ENCODE measurements at places on chromosomes 2 and 18. TPM values are rescaled to one million over a fixed set of nuclear protein-coding genes. Genes with fewer than 3 reads are reported as not detected.

NEURL3 gene
- total RNA-seq: 0.25 TPM

MTERF4 gene
- total RNA-seq: 36.6 TPM

LYPD6B gene
- not detected for total RNA-seq

NXPH2 gene
- not detected for total RNA-seq

EVA1A gene
- total RNA-seq: 0.43 TPM

ASXL3 gene
- total RNA-seq: not detected

SERPINB3 gene
- total RNA-seq: not detected

SERPINB11 gene
- total RNA-seq: not detected

DLX1 gene
- total RNA-seq: not detected

TUBB8B gene
- not detected for total RNA-seq

ZBTB7C gene
- not detected for total RNA-seq

TOGARAM2 gene
- 2.7 TPM for total RNA-seq

GCG gene
- not detected for total RNA-seq

MDH1B gene
- total RNA-seq: 0.92 TPM

RTTN gene
- total RNA-seq: 27.0 TPM

GPR39 gene
- not detected for total RNA-seq

C2orf92 gene
- 6.8 TPM for total RNA-seq

ANO7 gene
- total RNA-seq: 5.1 TPM

PKDCC gene
- total RNA-seq: not detected

AMER3 gene
- not detected for total RNA-seq

UGT1A5 gene
- not detected for total RNA-seq

UGT1A10 gene
- total RNA-seq: not detected
